ENCODE measurements at places on chromosomes 11 and 22. TPM values are rescaled to one million over a fixed set of nuclear protein-coding genes. Genes with fewer than 3 reads are reported as not detected.

DNA sequence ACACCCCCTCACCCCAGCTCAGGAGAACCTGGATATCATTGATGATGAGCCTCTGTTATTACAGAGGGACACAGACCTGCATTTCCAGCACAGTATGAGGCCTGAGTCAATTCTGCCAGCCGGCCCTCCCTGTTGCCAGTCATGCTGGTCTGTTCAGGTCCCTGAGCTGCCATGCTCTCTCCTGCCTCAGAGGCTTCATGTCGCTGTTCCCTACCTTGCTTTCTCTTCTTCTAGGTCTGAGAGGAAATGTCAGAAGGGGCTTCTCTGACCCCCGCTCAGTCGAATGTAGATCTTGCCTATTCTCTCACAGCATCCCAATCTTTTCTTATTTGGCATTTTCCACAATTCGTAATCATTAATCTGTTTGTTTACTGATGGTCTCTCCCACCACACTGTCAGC is 21.8 kb upstream of the ABCC8 start:
- no peak overlapping the region for H3K27ac ChIP-seq
- no peaks in the 10 kb centered on the region for H3K36me3 ChIP-seq
- no peak for DNase-seq
- no peak overlapping the region for H3K4me3 ChIP-seq

DNA sequence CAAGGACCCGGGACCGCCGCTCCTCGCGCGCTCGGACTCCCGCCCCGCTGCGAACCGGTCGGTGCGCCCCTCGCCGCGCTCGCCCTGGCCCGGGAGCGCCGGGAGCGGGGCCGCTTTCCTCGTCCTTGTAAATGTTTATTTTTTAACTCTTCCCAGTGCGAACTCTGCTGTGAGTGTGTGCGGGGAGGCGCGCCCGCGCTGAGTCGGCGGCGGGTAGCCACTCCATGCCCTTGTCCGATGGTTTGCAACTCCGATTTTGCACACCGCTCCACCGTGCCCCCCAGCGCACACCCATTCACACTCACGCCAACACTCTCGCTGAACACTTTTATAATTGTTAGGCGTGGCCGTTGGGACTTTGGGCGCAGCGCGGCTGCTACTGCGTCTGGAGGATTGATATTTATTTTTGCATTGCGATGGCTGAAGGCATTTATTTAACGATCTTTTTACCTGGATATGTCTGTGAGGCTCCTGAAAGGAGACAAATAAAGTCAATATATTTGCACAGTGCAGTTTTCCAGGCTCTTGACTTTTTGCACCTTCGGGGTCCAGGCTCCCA is 1.0 kb downstream of the C11orf96 start:
- DNase-seq, result no peak
- H3K4me3 ChIP-seq, result peak overlapping the region; percentile 74
- peaks cover 37% of the 10 kb centered on the region for H3K4me1 ChIP-seq
- H3K27me3 ChIP-seq, result peaks cover 39% of the 10 kb centered on the region

The E2F8 gene
- 3.6 TPM for total RNA-seq

GRCh38 chr11:109112261-109112660 is 309.7 kb upstream of the C11orf87 start:
- no peak overlapping the region for H3K27ac ChIP-seq
- H3K4me1 ChIP-seq, result no peaks in the 10 kb centered on the region
- DNase-seq, result no peak

- H3K4me3 ChIP-seq, result no peak within 1 kb of the TSS
- H3K36me3 ChIP-seq, result no peaks in the 10 kb centered on the region
- DNase-seq, result no peak
- no peak within 1 kb of the TSS for H3K27ac ChIP-seq
- no peaks in the 10 kb centered on the region for H3K27me3 ChIP-seq
Observed at GRCh38 chr22:22520020-22520656, at the start of gene ZNF280A. Gene ZNF280A, minus strand, starts transcription at chr22:22520270. Its CDS starts 4,640 bp downstream, at chr22:22515630.
